ENCODE measurements at places on chromosomes 2 and 18.

GRCh38 chr18:78632111-78632541, 347.5 kb upstream of the SALL3 start:
- DNase-seq, result no peak

DNA sequence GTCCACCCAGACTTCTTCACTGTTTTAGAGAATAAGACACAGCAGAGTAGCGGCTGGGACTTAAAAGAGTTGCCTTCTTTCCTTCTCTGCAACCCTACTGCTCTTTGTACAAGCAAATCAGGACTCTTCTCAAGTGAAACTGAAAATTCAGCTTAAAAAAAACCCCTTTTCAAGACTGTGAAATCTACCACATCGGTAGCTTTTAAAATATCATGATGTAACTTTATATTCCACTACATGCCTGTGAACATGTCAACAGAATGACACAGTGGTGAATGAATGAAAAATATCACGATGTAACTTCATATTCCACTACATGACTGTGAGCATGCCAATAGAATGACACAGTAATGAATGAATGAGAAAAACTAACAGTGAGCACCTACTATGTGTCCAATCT, 53.4 kb downstream of the TCF4 start:
- no peak for DNase-seq

DNA sequence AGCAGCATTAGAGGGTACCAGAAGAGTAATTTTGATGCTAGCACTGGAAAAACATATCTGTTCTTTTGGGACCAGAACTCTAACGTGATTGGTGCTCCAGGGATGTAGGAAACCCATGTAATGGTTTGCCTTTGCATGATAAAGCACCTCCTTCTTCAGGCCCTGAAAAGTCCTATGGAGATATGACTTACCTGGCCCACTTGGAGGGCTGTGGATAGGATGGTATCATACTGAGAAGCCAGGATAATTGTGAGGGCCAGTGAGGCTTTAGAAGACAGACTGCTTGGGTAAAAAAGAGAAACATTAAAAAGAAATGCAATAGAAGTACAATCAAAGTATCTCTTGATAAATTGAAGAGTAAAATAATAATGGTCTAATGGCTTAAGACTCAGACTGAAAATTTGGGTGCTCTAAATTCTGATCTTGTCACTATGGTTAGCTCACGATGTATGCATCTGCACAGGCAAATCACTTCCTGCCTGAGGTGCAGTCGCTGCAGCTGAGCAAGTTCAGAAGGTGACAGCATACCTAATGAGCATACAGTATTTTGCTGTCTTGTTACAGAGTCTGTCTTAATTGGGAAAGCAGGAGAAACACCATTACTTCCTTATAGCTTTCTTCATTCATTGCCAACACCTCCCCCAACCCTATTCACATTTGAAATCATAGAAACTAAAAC, 371.5 kb downstream of the NUP35 start:
- DNase-seq, result no peak

- DNase-seq, result no peak
Measured at GRCh38 chr2:98664323-98664722, 55.9 kb downstream of the UNC50 start.

- no peak for DNase-seq
Measured at GRCh38 chr18:24936691-24937090, 415.3 kb downstream of the ZNF521 start.

- DNase-seq, result no peak
Measured at GRCh38 chr2:111534910-111535352, 349.1 kb downstream of the ANAPC1 start.

GRCh38 chr2:166230024-166230723, 102.4 kb upstream of the SCN1A start:
- DNase-seq, result no peak

GRCh38 chr2:62536873-62537547, 31.0 kb upstream of the TMEM17 start:
- DNase-seq, result no peak

- DNase-seq, result no peak
Measured at GRCh38 chr2:156221703-156222102, 110.8 kb downstream of the NR4A2 start.

DNA sequence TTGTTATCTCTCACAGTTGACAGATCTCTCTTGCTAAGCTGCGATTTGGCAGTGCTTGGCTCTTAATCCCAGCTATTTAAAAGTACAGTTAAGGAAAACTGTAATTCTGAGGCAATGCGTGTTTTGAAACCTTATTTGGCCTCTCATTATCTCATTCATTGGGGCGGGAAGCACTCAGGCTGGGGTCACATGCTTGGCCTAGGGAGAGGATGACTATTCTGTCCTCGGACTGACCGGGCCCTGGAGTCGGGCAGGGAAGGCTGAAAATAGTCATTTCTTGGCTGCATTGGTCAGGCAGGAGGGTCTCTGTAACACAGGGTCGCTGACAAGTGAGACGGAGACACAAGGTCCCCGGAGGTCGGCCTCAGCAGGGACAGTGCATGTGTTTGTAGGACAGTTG, 20.2 kb upstream of the EMILIN2 start:
- no peak for DNase-seq

GRCh38 chr2:240441326-240441992, 6.0 kb downstream of the GPC1 start:
- no peak for DNase-seq

- DNase-seq, result peak; percentile 3
Measured at GRCh38 chr18:78875016-78875777, 104.4 kb upstream of the SALL3 start.

GRCh38 chr2:238874330-238875050, 26.6 kb downstream of the TWIST2 start:
- DNase-seq, result no peak

- peak; percentile 2 for DNase-seq
Measured at GRCh38 chr18:57353940-57354461, 1.6 kb downstream of the ST8SIA3 start.

- no peak for DNase-seq
Measured at GRCh38 chr2:225932811-225933413, 533.4 kb downstream of the NYAP2 start.

DNA sequence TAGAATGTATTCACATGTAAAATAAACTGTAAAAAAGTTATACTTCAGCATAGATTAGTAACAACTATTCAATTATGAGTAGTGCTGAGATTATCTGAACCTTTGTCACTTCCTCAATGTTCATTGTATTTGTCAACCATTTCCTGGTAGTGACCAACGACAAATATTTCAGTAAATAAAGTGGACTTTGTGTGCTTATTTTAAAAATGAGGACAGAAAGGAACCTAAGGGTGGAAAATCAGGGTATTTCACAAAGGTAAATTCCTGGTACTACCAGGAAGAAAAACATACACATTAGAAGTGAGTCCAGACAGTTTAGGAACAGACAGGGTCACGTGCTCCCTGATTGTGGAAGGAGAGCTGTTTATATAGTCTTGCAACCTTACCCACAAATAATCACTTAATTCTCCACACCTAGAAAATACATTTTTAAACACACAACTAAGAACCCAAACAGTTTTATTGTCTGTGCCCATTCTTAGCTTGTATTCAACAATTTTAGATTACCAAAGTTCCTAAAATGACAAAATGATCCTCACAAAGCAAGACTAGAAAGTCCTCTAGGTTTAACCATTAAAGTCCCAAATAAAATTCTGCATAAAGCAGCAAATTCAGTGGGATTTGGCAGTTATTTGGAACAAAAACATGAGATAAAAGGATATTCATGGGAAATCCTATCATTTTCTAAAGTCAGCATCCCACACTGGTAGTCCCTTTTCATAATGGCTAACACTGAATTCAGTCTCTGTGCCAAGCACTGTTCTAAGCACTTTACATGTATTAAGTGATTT, 28.2 kb downstream of the PELI1 start:
- DNase-seq, result no peak

GRCh38 chr2:26243470-26244308, 743 bp downstream of the HADHA start:
- DNase-seq, result no peak

- DNase-seq, result no peak
Measured at GRCh38 chr18:47928466-47928865, 2.0 kb downstream of the SMAD2 start.

DNA sequence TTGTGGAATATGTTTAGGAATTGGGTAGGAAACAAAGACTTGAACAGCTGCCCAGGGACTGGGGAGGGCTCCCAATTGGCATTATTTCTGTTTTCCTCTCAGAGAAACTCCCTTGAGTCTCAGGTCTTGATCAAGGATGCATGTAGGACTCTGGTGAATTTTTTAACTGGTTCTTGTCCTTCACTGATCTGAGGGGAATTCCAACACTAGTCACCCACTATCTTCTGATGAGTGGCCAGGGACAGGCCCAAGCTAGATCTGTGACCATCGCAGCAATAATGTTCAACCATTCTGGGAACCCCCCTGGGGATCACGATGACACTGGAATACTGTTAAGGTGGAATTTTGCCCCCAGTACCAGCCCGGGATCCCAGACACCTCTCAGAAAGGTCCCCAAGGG, 132.0 kb downstream of the SH3BP4 start:
- DNase-seq, result no peak

DNA sequence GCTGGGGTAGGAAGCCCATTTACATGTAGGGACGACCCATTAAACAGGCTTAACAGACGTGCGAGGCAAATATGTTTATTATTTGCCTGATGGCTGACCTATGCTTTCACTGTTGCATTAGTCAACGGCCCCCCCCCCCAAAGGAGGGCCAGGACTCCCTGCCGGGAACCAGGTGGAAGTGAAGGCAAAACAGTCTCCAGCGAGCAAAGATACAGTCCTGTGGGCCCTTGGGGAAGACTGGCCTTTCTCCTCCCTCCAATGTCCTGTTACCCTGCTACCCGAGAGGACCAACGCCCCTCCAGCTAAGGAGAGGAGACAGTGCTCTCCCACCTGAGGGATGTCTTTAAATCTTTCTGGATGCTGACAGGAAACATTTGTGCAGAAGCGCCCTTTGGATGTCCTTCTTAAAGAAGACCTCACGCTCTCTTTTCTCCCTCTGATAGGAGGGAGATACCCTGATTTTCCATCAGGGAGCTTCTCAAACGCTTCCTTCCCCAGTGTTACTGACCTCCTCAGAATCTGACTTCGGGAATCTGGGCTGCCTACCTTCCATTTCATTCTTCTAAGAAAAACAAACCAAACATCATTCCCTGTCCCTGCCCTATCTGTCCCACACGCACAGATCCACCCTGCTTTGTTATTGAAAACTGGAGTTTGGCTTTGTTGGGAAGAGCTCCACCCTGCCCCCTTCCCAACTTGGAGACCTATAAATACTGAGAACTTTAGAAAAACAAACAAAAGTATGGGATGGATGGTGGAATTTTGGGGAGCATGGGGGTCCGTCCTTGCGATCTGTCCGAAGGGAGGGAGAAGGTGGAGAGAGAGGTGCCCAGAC, 135.9 kb upstream of the SIX3 start:
- DNase-seq, result no peak

GRCh38 chr2:158795195-158795924, at the start of gene DAPL1:
Gene DAPL1, plus strand, starts transcription at chr2:158795317. Its CDS starts 56 bp downstream, at chr2:158795373.
- DNase-seq, result no peak

DNA sequence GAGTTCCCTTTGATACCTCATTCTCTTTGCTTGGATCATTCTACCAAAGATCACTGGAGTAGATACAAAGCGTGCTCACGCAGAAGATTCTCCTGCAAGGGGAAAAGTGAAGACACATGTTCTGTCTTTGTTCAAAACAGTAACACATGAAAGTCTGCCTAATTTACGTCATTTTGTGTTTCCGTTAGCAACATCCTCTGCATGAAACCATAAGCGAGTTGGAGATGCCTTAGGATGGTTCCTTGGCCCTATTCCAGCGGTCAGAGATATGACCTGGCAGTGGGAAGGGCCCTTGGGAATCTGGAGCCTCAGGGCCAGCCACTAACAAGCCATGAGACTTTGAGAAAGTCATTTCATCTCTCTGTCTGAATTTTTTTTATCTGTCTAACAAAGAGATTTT, 180.9 kb upstream of the TWIST2 start:
- no peak for DNase-seq

DNA sequence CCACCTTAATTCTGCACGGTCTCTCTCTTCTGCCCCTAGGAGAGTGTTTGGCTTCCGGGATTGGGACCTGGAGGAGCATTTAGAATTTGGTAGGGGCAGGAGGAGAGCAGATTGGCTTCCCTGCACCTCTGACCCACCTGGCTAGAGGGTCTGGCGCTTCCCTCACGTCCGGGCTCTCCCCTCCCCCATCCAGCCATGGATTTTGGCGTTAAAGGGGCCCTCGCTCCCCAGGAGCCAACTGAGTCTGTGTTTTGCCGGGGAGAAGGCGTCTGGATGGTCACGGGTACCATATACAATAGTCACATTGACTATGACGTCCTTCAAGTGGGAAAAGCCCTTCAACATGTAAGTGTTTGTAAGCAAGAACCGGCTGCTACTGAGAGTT, 6.6 kb downstream of the HOXD3 start:
- DNase-seq, result no peak

DNA sequence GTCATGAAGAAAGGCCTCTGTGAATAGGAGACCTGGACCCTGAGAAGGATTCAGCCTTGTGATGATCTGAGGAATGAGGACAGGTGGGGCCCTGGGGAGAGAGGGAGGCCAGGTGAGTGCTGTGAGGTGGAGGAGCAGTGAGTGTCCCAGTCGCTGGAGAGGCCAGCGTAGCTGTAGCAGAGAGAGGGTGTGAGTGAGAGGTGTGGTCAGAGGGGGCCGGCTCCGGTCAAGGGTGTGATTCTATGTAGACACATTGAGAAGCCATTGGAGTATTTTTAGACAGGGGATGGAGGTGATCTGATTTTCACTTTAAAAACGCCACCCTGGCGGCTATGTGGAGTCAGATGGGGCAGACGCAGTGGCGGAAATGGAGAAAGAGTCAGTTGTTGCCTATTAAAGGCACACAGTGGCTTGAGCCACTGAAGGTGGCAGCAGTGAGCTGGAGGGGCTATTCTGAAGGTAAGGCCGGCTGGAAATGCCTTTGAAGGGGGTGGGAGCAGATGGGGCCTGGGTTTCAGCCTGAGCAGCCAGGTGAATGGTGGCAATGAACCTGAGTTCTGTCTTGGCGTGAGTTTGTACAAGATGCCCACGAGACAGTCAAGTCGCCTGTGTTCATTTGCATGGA, 55.6 kb downstream of the GREB1 start:
- DNase-seq, result no peak

DNA sequence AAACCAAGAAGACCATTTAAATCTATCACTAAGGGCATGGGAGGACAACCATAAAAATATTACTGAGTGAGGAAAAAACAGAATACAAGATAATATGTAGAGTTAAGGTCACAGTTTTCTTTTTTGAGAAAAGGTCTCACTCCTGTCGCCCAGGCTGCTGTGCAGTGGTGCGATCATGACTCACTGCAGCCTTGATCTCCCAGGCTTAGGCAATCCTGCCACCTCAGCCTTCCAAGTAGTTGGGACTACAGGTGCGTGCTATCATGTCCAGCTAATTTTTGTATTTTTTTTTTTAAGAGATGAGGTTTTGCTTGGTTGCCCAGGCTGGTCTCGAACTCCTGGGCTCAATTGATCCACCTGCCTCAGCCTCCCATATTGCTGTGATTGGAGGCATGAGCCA, 24.0 kb downstream of the POLR1A start:
- DNase-seq, result no peak

DNA sequence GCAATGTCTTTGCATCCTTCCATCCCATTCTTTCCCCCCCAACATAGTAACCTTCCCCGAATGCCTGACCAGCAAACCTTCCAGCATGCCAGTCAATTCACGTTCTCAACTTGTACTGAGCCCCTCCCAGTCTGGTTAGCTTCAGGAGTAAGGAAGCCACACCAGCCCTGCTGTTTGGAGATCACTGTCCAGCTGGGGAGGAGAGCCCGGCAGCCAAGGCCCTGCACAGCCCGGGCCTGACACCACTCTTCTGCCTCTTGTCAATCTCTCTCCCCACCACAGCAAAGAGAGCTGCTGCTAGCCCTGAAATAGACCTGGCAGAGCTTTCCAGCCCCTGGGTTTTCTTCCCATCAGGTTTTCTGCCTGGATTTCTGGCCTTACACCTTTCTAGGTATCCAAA, 185.8 kb upstream of the ID2 start:
- no peak for DNase-seq

GRCh38 chr2:64943387-64944150, 45.6 kb upstream of the SLC1A4 start:
- DNase-seq, result no peak

Measured in stimulated activated CD4-positive, alpha-beta T cell treated with anti-CD3 and anti-CD28 coated beads, Interleukin-15, amount 100 ng/mL, for 48 hours (primary cell).